ENCODE measurements at places on chromosomes 3 and 15.

DNA sequence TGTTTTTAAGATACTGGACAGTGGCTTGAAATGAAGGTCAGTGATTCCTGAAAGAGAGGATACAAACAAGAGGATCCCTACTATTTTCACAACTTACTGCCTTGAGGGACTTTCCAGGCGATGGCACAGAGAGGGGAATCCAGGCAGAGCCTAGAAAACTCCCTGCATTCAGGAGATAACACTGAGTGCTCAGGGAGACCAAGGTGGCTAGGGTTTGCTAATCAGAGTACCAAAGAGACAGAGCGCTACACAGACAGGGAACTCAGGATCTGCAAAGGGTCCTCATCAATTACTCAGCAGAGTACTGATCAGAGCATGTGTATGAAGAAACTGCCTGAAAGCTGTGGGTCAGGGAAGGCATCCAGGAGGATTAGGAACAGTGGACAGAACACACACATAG lies 11.7 kb upstream of the MRPS22 start:
- DNase-seq: no peak

- DNase-seq: no peak
Observed at GRCh38 chr3:46466871-46467403, 2.2 kb upstream of the LTF start.

DNA sequence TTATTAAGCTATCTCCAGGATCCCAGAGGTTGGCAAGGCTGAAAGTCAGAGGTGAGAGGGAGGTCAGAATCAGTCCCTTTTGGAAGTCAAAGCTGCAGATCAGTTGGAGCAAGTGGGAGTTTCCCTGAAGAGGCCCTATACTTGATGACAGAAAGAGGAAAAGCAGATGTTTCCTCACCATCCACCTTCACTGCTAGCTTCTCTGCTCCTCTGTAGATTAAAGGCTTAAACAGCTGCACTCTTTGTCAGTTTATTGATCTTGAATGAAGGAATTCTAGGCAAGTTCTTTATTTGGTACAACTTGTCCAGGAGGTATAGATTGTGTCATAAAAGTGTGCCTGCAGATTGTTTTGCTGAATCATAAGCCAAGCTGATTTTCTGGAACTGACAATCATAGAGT lies 408.2 kb upstream of the TGFBR2 start:
- DNase-seq: no peak

- no peak for DNase-seq
Observed at GRCh38 chr3:157175691-157176507, 16.0 kb upstream of the CCNL1 start.

DNA sequence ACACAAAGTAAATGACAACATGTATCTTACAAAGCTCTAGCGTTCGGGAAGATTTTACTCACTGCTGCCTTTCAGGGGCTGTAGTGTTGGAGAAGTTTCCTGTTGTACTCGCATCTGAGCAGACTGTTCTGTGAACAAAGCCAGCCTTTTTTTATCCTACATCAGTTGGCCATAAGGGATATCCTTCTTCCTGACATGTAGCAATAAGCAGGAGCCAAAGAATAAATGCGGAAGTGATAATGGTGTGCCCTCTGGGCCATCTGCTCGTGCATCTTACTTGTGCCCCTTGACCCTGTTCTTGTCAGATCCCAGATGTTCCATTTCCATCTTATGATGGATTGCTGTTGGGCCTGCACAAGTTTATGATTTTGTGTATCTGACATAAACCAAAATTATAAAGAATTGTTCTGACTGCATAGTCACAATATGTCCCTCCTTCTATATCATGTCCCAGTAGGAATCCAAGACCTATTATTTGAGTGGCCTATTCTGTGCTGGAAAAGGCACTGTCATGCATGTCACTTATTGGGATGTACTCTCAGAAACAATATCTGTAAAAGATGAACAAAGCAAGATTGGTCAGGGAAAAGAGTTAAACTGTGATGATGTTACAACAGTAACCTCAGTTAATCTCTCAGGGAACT lies 631.3 kb downstream of the NSUN3 start:
- no peak for DNase-seq

GRCh38 chr3:104781112-104781511 lies 585.6 kb upstream of the ALCAM start:
- no peak for DNase-seq

DNA sequence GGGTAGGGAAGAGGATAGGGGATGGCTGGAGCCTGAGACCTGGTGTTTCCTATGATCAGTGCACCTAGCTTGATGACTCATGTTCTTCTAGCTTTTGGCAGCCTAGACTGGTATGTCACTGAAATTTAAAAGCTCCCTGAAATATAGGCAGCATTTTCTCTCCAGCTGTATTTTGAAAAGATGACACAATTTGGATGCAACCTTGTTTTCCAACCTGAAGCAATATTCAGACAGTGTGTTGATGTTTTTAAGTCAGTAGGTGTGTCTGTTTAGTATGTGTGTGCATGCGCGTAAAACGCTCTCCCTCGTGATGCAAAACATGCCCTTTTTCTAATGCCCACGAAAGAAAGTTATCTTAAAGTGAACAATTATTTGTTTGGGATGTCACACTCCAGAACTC lies 58.5 kb downstream of the RPL22L1 start:
- DNase-seq: no peak

DNA sequence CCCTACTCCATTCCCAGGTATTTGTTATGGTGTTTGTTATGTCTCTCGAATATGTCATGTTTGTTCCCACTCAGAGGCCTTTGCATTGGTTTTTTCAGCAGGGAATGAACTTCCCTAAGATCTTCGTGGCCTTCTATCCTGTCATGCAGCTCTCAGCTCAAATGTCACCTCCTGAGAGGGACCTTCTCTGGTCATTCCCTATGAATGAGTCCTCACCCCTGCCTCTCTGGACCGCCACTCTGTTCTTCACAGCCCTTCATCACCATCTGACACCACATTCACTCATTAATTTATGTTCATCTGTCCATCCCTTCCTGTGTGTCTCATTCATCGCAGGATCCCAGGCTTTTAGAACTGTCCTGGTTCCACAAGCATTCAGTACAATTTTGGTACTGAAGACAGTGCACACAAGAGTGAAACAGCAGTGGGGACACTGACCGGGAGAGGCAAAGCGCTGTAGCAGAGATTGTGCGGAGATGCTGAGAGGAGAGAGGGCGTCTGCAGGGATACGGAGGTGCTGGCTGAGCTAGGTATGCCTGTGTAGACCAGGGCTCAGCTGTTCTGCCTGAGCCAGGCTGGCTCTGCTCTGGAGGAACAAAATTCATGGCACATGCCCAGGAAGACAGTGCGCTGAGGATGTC lies 132.3 kb downstream of the CHCHD6 start:
- no peak for DNase-seq

- DNase-seq: no peak
Observed at GRCh38 chr15:94456226-94456625, 224.9 kb downstream of the MCTP2 start.

DNA sequence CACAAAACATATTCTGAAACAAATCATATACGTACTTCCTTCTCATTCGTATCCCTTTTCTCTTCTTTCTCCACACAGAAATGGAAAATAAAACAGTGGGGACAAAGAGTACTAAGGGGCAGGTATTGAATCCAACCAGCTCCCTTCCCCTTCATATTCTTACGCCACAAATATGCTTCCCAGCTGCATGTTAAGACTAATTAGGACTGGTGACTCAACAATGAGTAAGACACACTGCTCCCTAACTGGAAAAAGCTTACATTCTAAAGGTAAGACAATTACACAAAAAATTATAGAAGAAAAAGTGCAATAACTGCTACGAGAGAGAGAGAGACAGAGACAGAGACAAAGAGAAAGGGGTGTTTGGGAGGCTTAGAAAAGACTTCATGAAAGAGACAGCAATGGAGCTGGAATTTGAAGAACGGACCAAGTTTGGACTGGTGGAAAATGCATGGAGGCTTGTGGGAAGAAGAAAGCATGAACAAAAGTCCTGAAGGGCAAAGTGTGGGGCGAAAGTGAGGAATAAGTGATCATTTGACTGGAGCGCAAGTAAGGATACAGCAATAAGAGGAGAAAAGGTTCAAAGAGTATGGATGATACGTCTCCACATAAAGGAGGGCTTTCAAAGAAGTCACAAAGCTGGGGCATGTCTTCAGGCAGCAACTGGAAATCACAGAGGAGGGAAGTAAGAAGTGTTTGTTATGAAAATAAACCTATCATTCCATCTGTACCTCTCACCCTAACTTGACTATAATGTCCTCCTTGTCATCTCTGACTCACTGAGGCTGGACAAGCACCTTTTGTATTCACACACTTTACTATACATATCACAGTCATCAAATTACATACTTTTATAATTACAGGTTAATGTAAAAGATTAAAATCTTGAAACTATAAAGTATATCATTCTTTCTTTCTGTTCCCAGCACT lies 49.2 kb downstream of the RYK start:
- no peak for DNase-seq

GRCh38 chr3:127613406-127613805 lies 15.2 kb downstream of the MCM2 start:
- no peak for DNase-seq

DNA sequence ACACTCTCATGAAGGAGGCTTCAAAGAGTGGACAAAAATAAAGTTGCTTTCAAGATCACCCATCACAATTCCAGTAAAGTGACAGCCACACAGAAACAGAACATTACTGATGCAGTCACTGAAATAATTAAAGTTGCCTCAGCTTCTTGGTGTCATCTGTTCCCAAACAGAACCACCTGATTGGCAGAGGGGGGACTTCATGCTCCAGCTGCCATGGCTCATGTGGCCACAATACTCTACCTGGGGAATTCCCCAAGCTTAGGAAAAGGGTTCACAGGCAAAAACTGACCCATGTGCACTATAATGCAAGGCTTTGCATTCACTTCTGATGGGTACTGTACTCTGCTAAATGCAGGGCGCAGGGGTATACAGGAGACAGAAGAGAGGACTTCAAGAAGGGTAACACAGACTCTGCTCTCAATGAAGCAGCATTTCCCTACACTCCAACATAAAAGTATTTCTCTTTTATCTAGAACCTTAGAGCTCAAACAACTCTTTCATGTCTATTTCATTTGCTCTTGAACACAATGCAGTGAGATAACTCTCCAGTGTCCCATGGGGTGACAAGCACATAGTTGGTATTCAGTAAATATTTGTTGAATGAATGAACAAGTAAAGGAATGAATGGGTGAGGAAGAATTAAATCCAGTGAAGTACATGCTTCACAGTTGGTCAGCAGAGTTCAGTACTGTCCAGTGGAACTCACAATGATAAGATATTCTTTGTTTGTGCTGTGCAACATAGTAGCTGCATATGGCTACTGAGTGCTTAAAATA lies 8.6 kb upstream of the CTNNB1 start:
- no peak for DNase-seq

GRCh38 chr3:15329046-15330005 lies 3.1 kb downstream of the SH3BP5 start:
- no peak for DNase-seq

- no peak for DNase-seq
Observed at GRCh38 chr3:84439476-84439875, 519.3 kb upstream of the CADM2 start.

Measured in T-helper 2 cell (primary cell).